Stimulated activated CD8-positive, alpha-beta memory T cell treated with anti-CD3 and anti-CD28 coated beads, Interleukin-4, amount 100 ng/mL, for 4 hours (primary cell): ENCODE measurements at places on chromosomes 6 and 20.

- no peak for DNase-seq
These were observed 132.2 kb upstream of the RREB1 start for GRCh38 chr6:6975459-6976111.

GRCh38 chr6:4437342-4437741 is 302.0 kb upstream of the ECI2 start:
- DNase-seq: no peak

DNA sequence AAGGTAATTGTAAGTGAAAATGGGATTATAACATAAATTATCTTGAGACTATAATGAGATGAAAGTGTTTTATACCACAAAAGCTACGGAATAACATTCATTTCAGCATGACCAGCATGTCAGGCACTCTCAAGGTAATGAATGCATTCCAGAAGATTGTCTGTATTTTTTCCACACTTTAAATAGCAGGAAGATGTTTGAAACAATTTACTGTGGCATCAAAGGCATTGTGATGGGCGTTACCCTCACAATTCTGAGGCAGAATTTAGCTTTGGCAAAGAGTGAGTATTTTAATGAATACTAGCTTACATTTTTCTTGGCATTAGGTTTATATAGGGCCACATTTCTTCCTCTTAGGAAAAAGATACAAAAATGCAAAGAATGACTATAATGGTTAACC is 627.2 kb downstream of the BCKDHB start:
- no peak for DNase-seq

DNA sequence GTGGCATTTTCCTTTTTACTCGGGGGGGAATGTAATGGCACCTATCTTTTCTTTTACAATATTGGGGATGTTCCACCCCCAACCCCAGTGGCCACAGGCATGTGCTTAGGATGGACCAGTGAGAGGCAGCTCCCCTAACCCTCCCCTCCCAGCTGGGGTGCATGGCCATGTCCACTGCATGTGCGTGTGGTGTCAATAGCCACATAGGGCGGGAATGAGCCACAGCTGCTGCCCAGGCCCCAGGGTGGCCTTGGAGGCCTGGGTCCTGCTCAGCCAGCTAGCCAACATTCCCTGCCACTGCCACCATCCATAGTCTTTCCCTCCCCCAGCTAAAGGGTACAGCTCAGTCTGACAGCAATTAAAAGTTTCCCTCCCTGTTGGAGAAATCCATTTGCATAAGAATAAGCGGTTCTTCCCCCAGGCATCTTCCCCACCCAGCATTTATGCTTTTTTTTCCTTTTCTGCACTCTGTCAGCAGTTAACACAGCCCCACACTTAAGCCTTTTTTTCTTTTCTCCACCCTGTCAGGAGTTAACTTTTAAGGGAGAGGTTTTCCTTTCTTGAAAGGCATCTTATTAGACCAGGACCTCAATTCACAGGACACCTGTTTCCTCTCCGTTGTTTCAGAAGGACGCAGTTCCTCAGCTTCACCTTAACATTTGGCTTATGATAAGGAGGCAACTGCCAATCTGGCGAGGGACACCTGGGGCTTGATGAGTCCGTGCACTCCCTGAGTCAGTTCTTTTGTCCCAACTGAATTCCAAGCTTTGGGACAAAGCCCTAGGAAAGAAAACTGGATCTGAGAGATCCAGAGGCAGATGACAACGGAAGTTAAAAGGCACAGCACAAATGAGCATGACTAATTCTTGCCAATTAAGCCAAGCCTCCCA is 121.4 kb downstream of the TPBG start:
- DNase-seq: no peak

- DNase-seq: no peak
These were observed 93.3 kb downstream of the SMOC2 start for GRCh38 chr6:168534265-168534664.

- no peak for DNase-seq
These were observed 23.5 kb downstream of the CEP250 start for GRCh38 chr20:35478804-35479472.

DNA sequence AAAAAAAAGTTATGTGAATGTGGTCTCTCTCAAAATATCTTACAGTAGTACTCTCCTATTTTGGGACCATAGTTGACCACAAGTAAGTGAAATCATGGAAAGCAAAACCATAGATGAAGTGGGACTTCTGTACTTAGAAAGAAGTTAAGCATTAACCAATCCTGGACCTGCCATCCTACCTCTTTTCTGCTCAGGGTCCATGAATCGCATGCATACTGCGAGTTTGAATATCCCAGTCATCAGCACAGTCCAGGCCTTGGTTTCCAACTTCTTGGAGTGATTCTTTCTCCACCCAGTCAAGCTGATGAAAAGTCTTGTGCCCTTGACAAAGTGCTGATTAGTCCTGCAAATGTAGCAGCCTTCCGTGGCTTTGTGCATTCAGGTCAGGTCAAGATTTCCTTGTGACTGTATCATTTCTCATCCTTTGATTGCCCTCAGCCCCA is 46.0 kb downstream of the RNF217 start:
- no peak for DNase-seq
